ENCODE measurements at places on chromosomes 4 and X.

GRCh38 chr4:961351-962230 lies 11.8 kb downstream of the DGKQ start:
- no peak for DNase-seq

- no peak for DNase-seq
Measured at GRCh38 chr4:7772711-7773385, 166.8 kb downstream of the AFAP1 start.

DNA sequence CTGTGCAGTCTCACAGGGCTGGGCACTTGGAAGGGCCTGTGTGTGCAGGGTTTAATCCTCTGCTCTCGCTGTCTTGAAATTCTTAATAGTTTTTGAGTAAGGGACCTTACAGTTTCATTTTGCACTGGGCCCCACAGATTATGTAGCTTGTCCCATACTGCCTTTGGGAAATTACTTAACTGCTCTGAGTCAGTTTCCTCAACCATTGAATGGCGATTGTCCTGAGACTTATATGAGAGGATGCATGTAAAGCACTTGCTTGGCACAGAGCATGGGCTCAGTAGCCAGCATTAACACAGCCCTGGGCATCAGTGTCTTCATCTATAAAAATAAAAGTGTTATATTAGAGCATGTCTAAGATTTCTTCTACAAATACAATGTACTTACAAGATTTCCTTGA lies 55.8 kb downstream of the CLCN5 start:
- DNase-seq, result no peak

DNA sequence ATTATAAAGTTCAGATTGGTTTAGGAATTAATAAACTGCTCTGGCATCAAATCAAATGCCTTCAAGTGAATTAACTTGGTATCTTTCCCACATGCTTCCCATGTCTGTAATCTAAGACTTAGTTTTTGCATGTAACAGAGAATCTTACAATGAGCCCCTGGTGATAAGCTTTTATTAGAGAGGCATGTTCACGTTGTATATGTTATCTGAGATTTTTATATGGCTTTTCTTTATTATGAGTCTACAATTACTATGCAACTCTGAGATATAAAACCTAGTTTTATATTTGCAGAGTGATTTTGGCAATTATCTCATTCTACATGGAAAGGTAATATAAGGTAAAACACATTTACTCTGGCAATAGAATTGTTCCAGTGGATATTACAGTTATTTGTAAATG lies 1578.4 kb upstream of the IGFBP7 start:
- DNase-seq, result no peak

- DNase-seq, result no peak
Measured at GRCh38 chr4:184453365-184454160, 20.8 kb downstream of the IRF2 start.

DNA sequence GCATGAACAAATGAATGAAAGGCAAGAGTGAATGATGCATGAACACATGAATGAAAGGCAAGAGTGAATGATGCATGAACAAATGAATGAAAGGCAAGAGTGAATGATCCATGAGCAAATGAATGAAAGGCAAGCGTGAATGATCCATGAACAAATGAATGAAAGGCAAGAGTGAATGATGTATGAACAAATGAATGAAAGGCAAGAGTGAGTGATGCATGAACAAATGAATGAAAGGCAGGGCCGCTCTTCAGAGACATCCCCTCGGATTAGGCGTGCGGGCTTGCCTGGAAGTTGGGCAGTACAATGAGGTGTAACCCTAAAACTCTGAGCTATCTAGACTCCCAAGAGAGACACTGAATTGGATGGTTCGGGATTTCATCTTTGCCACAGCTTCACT lies 3.7 kb downstream of the PCGF3 start:
- no peak for DNase-seq

DNA sequence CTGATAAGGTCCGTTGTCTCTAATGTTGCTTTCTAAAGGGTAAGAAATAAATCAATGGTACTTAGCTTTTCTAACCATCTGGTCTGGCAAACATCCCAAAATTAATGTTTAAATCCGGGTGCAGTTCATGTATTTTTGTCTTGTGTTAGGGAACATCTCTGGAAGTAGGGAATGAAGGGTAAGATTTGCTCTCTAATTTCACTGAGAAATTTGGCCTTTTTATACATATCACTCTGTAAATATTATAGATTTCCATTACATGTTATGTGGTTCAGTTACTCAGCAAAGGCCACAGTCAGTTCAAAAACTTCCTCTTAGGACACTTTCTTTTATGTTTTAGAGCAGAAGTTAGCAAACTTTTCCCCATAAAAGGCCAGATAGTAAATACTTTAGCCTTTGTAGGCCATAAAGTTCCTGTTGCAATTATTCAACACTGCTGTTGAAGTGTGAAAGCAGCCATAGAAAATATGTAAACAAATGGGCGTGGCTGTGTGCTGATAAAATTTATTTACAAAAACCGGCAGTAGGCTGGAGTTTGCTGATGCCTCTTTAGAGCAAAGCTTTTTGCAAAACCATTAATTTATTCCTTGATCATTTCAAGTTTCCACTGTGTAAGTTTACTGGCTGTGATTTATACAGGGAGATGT lies 218.1 kb downstream of the ANTXR2 start:
- no peak for DNase-seq

- no peak for DNase-seq
Measured at GRCh38 chr4:85688055-85688740, 213.2 kb downstream of the ARHGAP24 start.

DNA sequence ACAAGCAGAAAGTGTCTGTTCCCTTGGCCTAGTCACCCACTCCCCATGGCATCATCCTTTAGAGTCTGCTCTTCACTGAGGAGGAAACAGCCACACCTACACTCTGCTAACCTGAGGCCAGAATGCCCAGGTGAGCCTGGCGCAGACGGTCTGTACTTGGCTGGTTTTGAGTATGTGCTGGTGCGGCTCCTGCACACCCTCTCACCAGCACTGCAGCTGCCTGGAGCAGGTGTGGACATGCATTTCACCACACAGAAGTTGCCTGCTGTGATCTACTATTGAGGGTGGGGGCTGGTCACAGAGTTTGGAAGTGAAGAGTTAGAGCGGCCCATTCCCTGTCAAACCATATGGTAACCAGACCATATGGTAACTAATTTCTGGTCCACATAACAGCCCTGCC lies 39.5 kb downstream of the KANTR start:
- no peak for DNase-seq

DNA sequence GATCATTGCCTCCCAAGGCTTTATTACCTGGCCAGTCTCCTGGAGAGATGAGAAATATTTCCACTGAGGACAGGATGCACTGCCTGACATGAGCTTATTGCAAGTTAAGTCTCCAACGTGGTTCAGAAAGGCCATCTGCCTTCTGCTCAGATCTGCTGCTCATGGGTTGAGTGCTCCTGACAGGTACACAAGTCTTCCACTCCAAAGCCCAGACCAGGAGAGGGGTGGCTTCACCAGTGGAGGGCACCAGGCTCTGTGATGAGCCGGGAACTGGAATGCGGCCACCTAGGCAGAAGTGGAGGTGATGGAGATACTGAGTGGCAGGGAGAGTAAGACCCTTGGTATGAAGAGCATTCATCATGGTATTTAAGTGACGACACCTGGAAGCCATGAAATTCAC lies 79.5 kb upstream of the IRF2 start:
- no peak for DNase-seq

DNA sequence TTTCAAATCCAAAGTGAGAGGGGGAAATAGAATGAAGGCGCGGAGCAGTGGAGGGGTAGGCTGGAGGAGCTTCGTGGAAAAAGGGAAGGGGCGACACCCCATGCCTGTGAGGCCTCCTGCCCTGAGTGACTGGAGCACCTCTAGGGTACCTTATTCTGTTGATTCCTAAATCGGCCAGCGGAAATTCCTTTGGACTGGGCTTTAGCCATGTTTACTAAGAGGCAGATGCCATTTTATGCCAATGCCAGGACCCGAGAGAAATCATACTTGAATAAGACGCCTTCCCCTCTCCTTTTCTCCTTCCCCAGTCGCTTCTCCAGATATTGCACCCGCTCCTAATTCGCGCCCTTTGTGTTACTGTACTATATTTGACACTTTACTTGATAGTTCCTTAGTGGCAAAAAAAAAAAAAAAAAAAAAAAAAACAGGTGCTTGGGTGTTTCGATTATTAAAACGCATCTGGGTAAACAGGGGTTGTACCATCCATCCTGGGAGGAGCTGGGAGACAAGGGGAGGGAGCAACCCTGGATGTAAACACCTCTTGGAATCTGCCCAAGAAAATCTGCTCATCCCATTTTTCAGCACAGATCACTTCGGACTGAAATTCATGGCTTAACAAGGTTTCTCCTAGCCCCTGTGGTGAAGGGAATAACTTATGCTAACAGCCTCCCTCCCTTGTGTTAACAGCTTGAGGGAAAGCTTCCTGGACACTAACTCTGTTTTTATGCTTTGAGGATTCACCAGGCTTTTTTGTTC lies 1.5 kb downstream of the BMP3 start:
- no peak for DNase-seq

DNA sequence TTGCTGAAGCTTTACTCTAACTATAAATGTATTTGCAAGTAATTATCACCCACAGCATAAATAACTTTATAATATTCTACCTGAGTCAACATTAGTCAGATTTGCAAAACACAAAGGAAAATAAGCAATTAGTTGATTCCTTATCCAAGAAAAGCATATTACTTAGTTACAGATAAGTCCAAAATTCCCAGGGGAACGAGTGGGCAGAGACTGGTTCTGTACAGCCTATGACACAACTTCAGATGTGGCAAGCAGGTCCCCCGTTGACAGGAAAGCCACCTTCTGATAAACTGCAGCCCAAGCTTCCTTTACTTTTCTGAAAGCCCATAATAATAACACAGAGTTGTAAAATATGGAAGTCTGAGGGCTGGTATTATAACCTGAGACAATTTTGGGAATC lies 62.4 kb upstream of the NDP start:
- no peak for DNase-seq

DNA sequence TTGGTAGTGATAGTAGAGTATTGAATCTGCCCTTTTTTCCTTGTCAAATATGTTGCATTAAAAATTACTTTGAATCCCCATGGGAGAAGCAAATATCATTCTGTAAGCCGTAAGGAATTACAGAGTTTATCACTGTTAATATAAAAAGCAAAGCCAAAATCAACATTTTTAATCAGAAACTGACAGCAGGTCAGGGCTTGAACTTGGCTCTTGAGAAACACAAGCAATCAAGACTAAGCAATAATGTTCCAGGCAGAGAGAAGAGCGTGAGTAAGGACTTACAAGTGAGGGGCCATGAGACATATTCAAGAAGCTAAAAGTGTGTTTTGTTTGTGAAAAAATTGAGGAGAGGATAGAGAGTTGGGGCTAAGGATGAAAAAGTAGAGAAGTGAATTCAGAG lies 68.2 kb downstream of the ARHGAP6 start:
- no peak for DNase-seq

GRCh38 chr4:15427161-15427560 lies 672 bp upstream of the C1QTNF7 start:
- no peak for DNase-seq

DNA sequence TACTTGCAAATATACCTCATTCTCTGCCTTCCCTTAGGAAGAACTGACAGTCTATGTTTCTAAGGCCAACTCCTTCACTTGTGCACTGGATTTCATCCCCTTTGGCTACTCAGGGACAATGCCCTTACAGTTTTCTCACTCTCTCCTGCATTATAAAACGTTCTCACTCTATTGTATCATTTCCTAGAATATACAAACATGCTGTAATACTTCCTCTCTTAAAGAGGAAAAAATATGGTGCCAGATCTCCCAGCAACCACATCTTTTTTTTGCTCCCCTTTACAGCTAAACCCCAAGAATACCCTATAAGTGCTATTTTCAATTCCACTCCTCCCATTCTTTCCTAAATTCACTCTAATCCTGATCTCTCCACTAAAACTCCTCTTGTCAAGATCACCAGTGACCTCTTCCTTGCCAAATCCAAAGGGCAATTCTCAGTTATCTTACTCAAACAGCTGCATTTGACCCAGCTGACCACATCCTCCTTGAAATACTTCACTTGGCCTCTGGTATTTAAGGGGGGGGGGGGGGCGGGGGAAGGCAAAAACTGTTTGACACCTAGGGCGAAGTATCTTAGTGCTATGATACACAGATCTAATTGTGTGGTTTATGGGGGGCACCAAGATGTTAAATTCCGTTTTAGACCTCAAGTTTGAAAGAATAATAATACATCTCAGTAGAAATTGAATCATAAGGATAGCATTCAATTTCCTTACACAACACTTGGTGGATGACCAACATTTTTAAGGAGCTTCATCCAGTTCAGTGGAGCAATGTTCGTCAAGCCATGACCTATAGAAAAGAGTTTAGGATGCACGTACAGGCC lies 1.6 kb downstream of the RCHY1 start:
- DNase-seq, result no peak

- DNase-seq, result no peak
Measured at GRCh38 chr4:92520563-92520962, 216.8 kb downstream of the GRID2 start.

- DNase-seq, result no peak
Measured at GRCh38 chr4:111991163-111991562, 154.1 kb upstream of the FAM241A start.

- no peak for DNase-seq
Measured at GRCh38 chr4:121900132-121900983, 30.1 kb upstream of the BBS7 start.

- no peak for DNase-seq
Measured at GRCh38 chrX:37776283-37776986, 3.4 kb upstream of the CYBB start.

DNA sequence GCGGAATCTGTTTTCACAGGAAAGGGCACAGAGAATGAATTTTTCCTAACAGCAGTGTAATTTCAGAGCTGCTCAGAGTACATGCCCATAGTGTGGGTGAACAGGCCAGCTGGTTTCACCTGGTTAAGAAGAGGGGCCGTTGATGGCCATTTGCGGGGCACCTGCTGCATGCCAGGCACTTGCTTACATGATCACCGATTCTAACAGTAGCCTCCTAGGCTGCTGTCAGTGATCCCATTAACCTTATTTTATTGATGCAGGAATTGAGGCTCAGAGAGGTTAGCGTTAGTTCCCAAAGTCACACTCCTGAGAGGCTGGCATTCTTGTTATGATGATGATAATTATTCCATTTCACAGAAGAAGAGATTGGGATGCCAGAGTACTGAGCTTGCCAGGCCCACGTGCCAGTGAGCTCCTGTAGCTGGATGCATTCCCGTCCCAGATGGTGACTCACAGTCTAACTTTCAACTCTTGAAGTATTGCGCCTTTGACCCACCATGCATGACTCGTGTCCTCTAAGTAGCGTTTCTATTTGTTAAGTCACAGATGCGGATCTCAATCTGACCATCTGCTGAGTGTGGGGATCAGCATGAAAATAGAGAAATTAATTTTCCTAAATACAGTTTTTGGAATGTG lies 76.5 kb downstream of the PSAPL1 start:
- no peak for DNase-seq

Measured in activated naive CD4-positive, alpha-beta T cell treated with anti-CD3 and anti-CD28 coated beads, Interleukin-2, amount 50 U/mL, for 72 hours (primary cell).